GM12891 (cell line): ENCODE measurements at places on chromosomes 1 and 21.

DNA sequence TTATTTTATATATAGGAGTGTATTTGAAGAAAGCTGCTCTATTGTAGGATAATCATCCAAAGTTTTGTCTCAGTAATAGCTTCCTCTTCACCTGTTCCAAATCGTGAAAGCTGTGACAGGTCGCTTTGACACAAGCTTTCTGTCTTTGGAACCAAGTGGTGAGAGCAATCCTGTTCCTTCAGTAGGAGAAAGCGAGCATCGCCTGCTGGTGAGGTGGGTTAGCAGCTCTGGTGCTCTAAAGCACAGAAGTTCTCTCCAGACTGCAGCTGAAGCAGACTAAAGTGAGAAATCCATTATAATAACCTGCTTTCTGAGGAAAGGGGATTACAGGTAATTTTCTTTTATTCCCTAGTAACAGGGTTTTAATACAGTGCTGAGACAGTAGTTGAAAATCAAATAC lies 803.8 kb downstream of the ADGRL2 start:
- no peak for DNase-seq

- no peak for DNase-seq
These were observed 51.4 kb downstream of the YARS1 start for GRCh38 chr1:32765570-32766327.

DNA sequence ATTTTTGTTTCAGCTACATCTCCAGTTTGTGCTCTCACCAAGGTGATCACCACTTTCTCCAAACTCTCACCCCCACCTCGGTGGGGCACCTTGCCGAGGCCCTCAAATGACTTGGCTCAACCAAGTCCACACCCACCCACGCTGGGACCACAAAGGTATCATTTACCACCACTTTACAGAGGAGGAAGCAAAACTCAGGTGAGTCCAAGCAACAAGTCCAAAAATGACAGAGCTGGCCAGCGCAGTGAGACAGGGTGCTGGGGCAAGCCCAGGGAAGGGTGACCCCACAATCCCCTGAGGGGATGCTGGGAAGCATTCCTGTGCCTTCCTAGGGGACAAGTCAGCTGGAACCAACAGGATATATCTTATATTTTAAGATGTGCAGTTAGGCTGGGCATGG lies 24.7 kb downstream of the SSBP3 start:
- DNase-seq = no peak

DNA sequence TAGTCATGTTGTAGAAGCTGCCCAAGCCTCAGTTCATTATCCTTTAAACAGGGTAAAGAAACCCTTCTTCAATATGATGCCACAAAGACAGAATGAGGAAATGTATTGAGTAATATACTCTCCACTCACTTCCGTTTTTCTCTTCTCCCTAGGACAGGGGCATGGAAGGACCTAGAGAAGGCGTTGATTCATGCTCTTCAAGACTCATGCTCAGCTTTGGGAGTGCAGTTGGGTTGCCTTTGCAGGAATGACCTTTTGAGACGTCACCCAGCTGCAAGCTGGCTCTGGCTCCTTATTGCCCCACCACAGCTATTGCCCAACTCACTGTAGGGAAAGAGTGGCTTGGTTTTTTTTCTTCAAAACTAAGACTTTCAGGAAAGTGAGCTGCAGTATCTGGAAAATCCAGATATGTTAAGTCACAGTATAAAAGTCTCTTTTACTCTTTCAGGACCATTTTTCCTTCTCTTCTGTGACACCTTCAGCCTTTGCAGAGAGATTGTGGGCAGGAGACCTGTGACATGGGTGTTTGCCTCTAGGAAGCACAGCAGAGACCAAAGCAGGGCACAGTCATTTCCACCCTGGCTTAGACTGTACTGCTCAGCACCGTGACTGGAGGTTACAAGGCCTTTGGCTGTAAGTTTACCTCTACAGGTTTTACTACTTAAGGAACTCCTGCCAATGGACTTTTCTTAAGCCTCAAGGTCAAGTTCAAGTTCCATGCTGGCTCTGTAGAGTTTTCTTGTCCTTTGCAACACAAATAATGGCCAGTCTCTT lies 39.5 kb downstream of the XCL2 start:
- DNase-seq = no peak

DNA sequence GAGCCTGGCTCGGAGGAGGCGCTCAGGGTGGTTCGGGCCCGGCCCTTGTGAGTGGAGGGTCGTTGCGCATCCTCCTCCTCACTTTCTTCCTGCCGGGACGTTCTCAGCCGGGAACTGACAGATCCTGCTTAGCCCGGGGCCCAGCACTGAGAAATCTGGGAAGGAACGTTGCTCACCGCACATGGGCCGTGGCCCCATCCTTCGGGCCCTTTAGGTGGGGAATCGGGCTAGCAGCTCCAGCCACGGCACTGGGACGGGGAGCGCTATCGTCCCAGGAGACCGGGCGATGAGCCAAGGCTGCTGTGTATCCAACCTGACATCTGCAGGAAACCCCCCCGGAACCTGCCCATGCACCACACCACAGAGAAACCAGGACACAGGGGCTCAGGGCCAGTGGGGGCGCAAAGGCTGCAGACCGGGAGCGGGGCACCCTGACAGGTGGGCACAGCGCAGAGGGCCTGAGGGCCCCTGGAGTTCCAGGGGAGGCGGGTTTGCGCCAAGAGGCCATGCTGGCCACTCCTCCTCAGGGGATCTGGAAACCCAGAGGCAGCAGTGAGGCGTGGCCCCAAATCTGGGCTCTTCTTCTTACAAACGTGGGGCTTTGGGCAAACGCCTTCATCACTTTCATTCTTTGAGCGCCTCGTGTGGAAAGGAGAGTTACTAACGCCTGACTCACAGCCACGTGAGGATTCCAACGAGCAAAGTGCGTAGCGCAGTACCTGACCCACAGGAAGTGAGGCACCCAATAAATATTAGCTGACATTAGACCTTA lies at the start of gene SH2D5:
Gene SH2D5, minus strand, starts transcription at position 116 of the 772 bp plus-strand sequence. CDS start 4,659 bp downstream, outside the sequence.
- peak; percentile 62 for DNase-seq

GRCh38 chr21:18545908-18546307 lies 142.3 kb upstream of the TMPRSS15 start:
- no peak for DNase-seq
